Left renal cortex interstitium (tissue), 4 donors: ENCODE measurements at places on chromosomes 7 and 10.

DNA sequence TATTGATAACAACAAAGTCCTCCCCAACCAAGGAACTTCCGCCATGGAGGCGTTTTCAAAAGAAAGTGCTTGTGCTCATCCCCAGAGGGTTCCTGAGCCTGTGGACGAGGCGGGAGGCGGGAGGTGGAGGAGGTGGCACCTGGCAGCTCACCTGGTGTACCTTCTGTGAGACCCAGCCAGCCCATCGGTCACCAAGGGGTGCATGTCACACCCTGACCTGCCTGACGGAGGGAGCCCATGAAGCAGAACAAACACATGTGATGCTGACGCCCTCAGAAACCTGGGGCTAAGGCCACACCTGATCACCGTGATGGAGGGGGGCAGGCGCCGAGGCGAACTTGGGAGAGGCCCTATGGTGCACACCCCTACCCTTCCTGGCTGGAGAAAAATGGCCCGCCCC lies 458.8 kb downstream of the DNAJB6 start:
- DNase-seq = no peak

DNA sequence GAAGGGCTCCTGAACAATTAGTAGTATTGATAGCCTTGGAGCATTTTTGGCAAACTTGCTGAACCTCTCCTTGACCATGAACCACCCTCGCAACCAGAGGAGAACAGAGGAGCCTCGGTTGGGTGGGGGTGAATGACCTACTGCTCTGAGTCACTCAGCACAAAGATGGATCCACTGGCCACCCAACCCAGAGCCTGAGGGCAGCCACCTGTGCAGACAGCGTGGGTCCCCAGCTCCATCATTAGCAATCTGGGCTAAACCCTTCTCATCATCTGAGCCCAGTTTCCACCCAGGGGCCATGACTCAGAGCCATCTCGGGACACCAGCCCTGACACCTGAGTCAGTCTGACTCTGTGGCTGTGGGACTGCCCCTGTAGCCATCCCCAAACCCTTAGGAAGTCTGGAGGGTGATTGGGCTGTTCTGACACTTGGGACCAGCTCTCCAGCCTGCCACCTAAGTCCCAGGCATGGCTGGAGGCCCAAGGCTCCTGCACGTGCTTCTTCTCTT lies 171.8 kb upstream of the GPR26 start:
- DNase-seq = no peak

- no peak for DNase-seq
Measured at GRCh38 chr7:30572212-30572841, 22.4 kb upstream of the GARS1 start.

DNA sequence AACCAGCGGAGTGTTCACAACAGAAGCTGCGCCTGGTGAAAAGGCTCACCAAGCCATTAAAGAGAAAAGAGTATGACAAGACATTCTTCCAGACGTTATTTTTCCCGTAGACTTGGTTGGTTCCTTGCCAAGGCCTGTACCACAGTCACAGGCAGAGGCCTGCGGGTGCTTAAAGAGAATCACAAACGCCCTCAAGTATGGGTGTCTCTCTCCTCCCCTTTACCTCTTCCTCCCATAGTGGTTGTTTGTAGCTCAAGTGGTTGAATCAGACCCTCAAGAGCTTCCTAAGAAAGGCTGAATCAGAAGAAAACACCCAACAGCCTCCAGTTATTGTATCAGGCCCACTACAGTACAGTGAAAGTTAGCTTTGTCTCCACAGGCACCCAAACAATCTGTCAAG lies 169.0 kb downstream of the CREB5 start:
- no peak for DNase-seq

- DNase-seq = no peak
Measured at GRCh38 chr7:112512451-112513210, 31.8 kb downstream of the LSMEM1 start.

DNA sequence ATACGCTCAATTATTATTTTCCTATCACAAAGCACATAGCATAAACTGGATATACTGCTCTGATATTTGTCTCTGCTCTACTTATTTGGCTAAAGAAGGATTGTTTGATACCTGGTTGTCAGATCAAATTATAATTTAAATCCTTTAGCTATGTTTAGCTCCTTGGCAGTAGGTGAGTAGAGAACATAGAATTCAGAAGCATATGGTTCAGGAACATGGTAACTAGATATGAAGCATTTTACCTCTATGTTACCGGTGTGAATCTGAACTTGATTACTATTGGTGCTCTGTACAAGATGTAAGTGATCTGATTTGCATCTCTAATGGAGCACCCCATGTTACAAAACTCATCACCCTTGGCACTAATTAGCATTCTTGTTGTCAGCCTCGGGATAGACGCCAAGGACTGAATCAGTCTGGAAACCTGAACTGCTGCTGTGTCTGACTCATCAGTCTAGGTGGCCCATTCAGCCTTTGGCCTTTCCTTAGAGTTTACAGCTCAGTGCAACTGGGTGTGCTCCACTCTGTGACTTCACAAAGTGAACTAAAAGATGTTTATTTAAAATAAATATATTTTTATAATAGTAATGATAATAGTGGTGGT lies 12.3 kb upstream of the MYPN start:
- DNase-seq = no peak

GRCh38 chr10:8156918-8157317 lies 102.4 kb downstream of the GATA3 start:
- no peak for DNase-seq

DNA sequence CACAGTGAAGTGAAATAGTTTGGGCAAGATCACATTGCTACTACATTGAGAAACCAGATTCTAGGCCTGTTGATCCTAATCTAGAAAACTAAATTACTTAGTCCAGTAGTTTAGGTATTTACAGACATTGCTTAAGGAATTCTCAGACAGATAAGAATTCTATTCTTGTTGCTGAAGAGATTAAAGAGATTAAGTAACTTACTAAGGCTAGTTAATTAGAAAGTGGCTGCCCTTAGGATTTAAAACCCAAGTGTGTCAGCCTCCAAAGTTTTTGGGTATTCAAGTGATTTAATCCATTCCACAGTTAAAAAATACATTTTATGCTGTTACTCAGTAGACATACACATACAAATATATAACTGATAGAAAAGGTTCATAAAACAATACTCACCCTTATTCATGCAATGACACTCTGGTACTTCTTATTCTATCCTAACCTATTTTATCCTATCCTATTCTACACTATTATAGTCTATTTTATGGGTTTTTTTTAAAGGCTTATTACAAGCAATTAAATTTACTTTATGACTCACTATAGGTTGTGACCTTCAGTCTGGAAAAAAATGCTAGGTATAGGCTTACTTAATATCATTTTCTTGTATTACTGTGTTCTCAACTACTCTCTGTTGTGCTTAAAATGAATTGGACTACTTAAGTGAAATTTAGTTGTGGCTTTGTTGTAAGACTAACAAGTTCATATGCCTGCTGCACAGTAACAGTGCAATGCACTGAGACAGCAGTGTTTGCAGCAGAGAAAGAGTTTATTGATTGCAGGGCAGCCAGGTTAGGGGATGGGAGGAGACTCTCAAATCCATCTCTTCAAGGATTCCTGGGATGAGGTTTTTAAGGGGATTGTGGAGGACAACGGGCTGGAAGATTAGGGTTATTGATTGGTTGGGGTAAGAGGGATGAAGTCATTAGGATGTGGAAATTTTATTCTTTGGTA lies 10.7 kb downstream of the SPAM1 start:
- no peak for DNase-seq

DNA sequence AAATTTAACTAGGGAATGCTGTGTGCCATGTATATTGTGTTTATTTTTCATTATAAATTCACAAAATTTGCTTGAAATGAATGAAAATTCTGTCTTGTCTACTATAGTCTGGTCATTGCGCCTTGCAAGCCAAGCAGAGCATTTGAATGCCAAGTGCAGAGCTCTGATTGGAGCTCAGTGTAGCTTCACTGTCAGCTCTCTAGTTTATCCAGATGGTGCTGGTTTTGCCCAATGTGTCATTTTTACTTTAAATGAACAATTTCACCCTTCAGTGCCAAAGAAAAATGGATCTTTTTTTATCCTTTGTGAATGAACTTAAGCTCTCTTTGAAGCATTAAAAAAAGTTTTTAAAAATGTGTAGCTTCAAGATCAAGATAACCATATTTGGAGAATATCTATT lies 225.6 kb upstream of the CACNA2D1 start:
- no peak for DNase-seq

- no peak for DNase-seq
Measured at GRCh38 chr7:111927353-111928019, 278.7 kb downstream of the DOCK4 start.

DNA sequence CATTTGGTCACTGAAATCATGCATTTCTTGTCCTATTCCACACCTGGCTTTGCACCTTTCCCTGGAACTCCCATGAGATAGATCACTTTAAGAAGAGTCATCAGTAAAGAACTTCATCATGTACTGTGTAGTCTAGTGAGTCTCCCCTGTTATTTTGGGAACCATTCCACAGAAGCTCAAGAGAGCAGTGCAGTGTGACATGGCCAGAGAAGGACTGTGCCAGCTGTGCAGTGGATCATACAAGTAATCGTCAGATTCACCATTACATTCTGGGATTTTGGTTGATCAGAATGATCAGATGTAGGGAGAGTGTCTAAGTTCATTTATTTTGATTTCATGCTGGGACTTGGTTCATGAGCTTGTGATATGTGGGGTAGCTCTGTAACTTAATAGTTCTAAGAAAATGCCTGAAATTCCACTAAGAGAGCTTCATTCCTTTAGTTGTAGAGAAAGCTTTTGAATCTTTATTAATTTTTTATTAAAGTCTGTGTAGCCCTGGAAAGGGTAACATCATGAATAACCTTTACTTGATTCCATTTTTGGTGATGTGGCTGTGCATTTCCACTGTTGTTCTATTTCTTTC lies 166.8 kb downstream of the SUGCT start:
- no peak for DNase-seq

DNA sequence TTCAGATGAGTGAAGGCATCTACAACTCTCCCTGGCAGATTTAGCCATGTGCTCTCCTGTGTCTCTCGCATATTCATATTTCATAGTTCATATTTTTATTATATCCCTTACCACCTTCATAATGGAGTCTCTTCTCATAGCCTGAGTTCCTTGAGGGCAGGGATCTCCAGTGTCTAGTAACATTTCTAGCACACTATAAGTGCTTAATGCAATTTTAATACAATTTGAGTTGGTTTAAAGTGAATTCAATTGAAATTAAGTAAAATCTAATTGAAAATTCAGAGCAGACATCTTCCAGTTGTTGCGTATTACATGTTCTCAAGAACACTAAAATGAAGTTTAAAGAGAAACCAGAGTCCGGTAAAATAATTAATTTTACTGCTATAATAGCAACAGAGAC lies 163.6 kb upstream of the GNAI1 start:
- DNase-seq = no peak
